ENCODE measurements at places on chromosomes 6 and 20.

GRCh38 chr6:156698239-156699016, 78.8 kb upstream of the ARID1B start:
- no peak for DNase-seq

GRCh38 chr6:159935065-159935464, 33.8 kb upstream of the IGF2R start:
- DNase-seq = no peak

DNA sequence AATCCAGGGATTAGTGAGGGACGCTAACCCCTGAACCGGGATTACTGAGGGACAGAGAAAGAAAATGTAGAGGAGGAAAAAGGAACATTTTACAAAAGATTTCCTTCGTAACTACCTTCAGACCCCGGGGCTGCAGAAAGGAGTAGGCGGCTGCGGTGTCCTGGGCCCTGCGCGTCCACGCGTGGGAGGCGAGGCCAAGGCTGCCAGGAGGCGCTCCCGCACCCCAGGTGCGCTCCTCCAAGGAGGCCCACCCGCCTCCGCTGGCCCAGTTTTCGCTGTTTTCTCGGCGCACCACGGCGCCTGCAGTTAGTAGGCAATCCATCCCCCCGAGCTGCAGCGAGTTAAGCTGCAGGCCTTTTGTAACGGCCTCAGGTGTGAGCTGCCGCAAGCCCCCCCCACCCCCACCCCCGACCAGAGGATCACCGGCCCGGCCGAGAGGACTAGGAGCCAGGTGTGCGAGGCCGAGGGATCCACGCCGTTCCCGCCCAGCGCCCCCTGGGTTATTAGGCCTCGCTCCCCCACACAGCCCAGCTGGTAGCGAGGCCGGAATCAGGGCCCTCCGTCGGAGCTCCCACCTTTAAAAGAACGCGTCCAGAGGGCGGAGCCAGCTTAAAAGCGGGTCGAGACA, 380.3 kb upstream of the ARID1B start:
- peak; percentile 29 for DNase-seq

- no peak for DNase-seq
Measured at GRCh38 chr6:143348531-143348930, 102.0 kb downstream of the ADAT2 start.

GRCh38 chr6:159342146-159342545, 172.9 kb downstream of the FNDC1 start:
- no peak for DNase-seq

DNA sequence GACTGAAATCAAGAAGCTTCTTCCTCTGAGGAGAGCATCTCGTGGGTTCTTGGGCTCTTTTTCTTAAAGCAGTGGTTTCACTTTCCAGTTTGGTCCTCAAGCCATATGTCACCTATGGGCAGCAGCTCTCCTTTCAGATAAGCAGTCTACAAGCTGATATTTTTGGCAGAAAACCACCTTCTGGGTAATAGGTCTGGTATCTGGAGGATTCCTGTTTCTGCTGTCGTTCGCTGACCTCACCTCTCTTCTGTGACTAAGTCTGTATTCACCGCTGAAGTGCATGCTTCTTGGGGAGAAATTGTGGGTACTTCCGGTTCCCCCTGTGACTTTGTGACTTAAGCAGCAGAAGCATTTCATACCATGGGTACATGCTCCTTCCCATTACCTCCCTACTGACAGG, 193.6 kb downstream of the EDN1 start:
- no peak for DNase-seq

DNA sequence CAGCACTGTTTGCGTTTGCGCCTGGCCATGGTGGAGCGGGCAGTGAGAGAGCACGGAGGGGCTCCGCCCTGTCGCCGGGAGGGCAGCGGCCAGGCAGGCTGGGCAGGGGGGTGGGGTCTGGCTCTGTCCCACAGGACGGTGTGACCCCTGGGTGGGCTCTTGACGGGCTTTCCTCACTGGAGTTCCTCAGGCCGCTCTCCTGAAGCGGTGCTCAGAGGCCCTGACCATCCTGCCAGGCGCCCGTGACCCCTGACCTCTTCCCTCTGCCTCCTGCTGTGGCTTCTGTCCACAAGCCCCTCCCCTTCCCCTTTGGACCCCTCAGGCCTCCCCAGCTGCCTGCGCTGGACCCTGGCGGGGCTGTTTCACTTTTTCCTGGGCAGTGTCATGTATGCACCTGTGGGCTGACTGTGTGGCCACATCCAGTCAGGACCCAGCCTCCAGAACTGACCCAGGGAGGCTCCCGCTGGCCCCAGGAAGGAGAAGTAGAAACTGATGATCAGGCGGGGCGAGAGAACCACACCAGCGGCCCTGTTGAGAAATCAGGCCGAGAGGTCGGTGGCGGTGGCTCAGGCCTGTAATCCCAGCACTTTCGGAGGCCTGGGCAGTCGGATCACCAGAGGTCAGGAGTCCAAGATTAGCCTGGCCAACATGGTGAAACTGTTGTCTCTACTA, 1.2 kb downstream of the OGFR start:
- DNase-seq = no peak

GRCh38 chr6:75524322-75524972, 30.8 kb upstream of the FILIP1 start:
- no peak for DNase-seq
